ENCODE measurements at places on chromosomes 16 and 17. TPM values are rescaled to one million over a fixed set of nuclear protein-coding genes. Genes with fewer than 3 reads are reported as not detected.
A peak's percentile ranks its signal among the peaks of the same experiment; 100 is the strongest.

- DNase-seq = peak; percentile 86
These were observed 43.9 kb upstream of the TNRC6C start for GRCh38 chr17:77914385-77915254.

GRCh38 chr16:14358697-14359305 lies 271.3 kb downstream of the PARN start:
- no peak for DNase-seq

DNA sequence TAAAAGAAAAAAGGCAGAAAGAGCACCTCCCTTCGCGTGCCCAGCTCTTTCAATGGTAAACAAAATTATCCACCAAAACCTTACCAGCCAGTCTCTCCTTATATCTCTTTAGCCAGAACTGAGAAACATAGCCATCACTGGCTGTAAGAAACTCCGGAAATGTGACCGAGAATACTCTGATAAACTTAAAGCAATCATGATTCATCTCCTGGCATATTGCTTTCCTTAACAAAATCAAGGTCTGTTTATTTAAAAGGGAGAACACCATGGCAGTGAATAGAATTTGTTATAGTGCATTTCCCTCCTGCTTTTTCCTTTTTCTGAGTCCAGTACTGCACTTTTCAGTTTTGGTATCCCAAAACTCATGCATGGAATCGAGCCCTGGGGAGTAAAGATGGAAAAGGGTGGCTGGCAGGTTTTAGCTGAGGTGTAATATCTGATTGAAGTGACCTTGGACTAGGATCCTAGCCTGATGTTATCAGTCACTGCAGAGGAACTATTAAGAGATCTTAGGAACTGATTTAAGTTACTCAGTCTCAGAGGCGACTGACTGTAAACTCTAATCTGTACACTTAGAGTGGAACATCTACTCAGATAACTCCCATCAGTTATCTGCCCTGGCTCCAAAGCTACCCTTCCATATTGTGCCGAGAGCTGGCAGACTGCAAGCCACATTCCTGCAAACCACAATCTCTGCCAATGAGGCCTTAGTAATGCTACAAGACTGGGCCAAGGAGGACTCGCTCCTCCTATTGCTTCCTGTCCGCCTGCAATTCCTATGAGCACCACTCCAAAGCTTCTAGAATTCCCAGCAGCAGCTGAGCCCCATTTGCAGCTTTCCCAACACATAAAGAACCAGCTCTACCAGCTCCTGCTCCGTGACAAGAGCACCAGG lies 7.4 kb upstream of the COX10 start:
- DNase-seq = peak; percentile 77

- no peak for DNase-seq
These were observed 3.9 kb upstream of the KCNH6 start for GRCh38 chr17:63519116-63519881.

DNA sequence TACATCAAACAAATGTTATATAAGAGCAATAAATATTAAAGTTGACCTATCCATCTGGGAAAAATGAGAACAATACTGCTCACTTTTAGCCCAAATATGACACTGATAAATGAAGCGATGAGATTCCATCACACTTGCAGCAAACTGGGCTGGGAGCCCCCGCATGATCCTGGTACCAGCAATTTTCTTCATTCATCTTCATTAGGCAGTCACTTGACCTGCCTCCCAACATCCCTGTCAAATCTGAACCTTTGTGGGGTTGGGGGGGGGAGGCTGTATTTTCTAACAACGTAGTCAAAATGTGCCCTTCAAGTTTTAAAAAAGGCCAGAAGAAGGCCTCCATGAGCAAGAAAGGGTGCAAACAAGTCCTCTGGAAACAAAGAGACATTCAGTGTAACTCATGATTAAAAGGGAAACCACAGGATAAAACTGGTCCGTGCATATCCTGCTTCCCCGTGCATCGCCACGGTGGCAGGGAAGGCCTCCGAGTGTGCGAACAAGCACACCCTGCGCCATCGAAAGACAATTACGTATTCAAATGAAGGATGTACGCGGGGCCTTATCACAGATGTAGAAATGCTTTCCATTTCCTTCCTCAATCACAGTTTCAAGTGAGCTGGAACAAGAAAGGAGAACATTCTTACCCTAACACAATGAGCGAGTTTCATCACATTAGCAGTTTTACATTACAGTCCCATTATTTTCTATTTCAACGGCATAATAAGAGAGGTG lies 48.4 kb downstream of the TOX3 start:
- no peak for DNase-seq

DNA sequence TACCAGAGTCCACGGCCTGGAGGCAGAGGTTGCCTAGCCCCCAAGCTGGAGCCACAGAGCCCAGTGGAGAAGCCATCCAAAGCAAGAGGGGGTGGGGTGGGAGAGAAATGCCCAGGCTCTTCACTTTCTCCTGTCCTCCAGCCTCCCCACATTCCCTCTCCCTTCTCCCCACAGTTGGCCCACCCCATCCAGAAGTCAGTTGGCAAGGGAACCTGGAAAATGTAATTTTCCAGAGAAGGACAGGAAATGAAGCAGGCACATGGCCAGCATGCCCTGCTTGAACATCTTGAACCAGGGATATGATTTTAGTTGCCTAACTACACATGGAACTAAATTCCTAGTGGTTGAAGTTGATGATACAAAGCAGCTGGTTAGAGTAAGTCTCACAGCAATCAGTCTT lies 73.3 kb upstream of the IRX6 start:
- DNase-seq = no peak

DNA sequence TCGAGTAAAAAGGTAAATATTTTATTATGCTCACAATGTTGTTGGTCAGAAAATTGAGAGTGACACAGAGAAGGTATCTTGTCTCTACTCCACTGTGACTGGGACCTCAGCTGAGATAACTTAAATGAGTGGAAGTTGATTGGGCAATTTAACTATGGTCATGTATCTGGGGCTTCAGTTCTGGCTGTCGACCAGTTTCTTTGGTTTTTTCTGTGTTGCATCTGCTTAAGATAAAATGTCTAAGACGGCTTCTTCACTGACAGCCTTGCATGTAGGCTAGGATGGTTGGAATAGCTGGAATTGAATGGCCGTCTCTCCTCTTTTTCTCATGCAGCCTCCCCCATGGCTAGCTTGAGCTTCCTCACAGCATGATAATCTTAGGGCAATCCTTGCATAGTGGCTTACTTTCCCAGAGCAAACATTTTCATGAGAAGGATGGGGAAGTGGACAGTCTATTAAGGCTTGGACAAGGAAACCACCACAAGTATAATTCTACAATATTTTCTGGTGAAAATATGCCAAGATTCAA lies 433.7 kb downstream of the KIF2B start:
- peak; percentile 61 for DNase-seq

GRCh38 chr17:38603786-38604478 lies 1.8 kb downstream of the SRCIN1 start:
- no peak for DNase-seq

DNA sequence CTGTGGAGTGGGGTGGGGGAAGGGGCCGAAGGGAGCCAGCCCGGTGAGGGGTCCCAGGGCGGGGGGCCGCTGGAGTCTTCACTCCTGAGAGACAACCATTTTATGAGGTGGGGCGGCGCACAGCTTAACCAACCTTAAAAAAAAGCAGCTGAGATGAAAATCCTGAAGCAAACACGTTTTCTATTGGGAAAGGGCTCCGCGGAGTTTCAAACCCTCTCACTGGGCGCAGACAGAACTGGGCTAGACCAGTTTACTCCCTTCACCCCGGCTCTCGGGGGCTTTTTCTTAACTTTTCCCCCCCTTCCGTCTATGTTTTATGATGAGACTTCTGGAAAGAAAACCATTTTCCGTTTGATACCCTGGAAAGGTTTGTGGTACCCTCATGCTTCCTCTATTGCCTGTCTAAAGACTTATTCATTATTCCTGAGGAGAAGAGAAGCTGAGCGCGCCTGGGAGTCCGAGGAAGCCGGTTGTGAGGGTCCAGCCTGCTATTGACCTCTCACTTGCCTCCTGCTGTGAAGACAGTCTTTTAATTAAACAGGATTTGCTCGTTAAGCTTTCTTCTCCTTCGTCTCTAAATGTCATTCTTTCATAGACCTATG lies 482 bp upstream of the SSH2 start:
- no peak for DNase-seq

DNA sequence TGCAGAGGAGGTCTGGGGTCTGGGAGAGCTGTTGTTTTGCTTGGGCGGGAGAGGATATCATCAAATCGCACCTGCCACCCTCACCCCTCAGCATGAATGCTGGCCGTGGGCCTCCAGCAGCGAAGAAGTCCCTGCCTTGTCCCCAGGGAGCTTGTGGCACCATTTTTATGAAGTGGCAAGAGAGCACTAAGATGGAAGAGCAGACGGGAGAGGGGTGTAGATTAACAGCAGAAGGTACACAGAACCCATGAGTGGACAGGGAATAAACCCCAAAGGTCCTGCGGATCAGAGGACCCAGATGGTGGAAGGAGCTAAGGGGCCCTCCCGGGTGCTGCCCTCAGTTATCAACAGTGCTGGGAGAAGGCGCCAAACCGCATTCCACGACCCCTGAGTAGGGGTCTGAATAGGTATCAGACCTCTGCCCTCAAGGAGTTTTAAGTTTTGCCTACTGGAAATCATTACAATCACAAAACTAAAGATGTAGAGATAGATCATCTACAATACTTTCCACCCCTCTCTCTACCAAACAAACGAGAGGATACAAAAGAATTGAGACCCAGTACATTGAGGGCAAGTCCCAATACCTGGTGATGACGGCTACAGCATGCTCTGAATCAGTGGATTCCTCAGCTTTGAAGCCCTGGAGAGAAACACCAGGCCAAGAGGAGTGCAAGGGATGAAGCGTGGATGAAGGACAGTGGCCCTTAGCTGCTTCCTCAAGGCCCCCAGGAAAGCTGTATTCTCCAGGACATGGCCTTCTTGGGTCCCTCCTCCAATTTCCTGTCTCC lies 60.2 kb downstream of the CCDC182 start:
- DNase-seq = no peak

DNA sequence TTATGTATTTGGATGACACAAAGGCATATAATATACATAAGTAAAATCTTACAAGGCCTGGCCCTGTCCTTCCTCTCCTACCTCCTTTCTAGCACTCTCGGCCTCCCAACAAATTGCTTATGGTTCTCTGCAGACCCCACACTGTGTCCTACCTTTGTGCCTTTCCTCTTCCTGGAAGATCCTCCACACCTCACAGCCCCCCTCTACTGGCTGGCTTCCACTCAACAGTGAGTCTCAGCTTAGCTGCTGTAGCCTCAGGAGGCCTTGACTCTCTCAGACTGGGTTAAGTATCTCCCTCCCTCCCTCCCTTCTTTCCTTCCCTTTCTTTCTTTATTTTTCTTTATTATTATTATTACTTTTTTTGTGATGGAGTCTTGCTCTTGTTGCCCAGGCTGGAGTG lies 8.3 kb upstream of the SLC52A1 start:
- no peak for DNase-seq

GRCh38 chr17:31967648-31968047 lies 30.8 kb downstream of the SUZ12 start:
- DNase-seq = no peak

DNA sequence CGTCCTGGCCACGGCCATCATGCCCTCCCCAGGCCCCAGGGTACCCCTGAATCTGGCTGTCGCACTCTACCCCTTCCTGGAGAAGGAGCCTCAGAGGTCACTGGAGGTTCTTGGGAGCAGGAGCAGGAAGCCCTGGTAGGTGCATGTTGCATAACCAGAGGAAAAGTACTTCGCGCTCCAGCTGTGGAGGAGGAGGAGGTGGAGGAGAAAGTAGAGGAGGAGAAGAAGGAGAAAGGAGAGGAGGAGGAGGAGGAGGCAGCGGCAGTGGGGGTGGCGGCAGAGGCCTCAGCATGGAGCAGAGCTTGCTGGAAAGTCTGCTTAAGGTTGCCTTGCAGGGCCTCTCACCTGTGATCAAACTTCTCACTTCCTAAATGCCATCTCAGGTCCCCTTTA lies 61.8 kb downstream of the BAIAP2 start:
- peak; percentile 19 for DNase-seq

- DNase-seq = no peak
These were observed 26.9 kb downstream of the NSMCE1 start for GRCh38 chr16:27241658-27242057.

- peak; percentile 65 for DNase-seq
These were observed 7.8 kb upstream of the N4BP1 start for GRCh38 chr16:48617711-48618148.

GRCh38 chr17:81481073-81481799 lies 31.4 kb downstream of the ACTG1 start:
- DNase-seq = peak; percentile 85

DNA sequence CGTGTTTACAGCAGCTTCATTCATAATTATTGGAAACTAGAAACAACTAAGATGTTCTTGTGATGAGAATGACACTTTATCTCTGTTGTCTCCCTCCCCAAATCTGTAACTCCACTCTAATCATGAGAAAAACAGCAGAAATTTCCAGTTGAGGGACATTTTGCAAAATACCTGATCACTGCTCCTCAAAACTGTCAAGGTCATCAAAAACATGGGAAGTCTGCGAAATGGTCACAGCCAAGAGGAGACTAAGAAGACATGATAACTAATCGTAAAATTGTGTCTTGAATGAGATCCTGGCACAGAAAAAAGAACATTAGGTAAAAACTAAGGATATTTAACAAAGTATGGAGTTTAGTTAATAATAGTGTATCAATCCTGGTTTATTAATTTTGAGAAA lies 204.2 kb downstream of the CYLD start:
- DNase-seq = no peak

DNA sequence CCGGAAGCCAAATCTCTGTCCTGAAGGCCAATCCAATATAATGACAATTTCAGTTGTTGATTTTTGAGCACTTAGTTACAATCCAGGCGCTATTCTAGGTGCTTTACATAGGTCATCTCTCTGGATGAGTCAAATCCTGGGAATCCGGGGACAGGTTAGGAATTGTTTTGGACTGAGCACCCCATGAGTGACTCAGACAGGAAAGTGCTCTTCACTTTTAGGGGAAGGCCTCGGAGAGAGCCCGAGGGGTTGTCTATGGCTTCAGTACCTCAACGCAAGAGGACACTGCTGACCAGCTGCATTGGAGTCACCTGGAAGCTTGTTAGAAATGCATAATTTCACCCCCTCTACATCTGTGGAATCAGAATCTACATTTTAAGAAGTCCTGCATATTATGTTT lies 108.8 kb downstream of the IRX5 start:
- no peak for DNase-seq

DNA sequence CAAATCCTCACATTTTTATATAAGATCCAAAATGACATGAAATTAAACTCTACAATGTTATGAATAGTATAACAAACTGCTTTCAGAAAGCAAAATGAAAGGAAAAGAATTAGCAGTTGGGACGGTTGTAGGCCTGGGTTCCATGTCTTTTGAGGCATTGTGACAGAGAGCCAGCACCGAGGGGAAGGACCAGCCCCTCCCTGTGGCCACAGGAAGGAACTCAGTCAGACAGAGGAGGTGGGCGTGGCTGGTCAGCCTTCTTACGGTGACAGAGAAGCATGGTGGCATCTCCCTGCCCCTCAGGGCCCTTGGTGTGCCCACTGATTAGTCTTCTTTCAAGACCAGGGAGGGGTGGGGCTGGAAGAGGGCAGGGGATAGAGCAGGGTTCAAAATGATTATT lies 5.7 kb downstream of the ZNF319 start:
- DNase-seq = no peak

- peak; percentile 35 for DNase-seq
These were observed 15.4 kb upstream of the KATNB1 start for GRCh38 chr16:57720142-57720575.

TBX2 gene
- 24.6 TPM for total RNA-seq

ABCC11 gene
- 0.96 TPM for total RNA-seq

PDE6G gene
- total RNA-seq = not detected

SPATA22 gene
- 1.2 TPM for total RNA-seq

AGRP gene
- total RNA-seq = not detected

CACNG3 gene
- total RNA-seq = not detected

STRADA gene
- 10.6 TPM for total RNA-seq

ZNF689 gene
- total RNA-seq = 8.2 TPM

ZPBP2 gene
- total RNA-seq = 5.3 TPM

CYBA gene
- 70.3 TPM for total RNA-seq

TMEM238L gene
- total RNA-seq = not detected

KRTAP4-6 gene
- total RNA-seq = 1.2 TPM

Data from umbilical cord (tissue), 2 donors.